NCI-H2171 treated with DMSO at 0.1 percent for 48 hours (cell line): ENCODE measurements at places on chromosomes 16 and 17.

- DNase-seq, result no peak
Observed at GRCh38 chr16:1953734-1954133, 755 bp downstream of the RPL3L start.

- no peak for DNase-seq
Observed at GRCh38 chr16:22648941-22649340, 138.2 kb downstream of the NPIPB5 start.

DNA sequence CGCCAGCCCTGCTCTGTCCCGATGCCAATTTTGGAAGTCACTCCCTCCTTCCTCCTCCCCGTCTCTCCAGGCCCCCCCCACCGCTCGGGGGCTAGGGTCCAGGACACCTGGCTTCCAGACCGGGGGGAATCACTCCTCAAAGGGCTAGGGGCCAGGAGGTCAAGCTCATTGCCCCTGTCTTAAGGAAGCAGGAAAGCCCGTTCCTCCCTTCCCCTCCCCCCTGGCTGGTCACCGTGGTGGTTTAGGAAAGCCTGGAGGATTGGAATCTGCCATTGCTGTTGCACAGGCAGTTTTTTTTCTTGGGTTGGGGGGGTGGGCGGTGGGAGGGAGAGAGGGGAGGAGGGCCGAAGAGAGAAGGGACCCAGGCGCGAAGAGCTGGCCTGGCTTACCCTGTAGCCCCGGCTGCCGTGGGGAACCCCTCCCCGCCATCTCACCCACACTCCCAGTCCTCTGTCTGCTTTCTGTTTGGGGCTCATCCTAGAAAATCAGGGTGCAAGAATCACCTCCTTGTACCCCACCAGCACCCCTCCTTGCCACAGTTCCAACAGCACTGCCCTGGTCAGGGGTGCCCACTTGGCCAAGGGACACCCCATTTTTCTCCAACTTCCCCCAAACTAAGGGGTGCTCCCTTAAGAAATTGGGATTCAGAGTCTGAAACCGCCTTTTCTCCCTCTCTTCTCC is 2.9 kb upstream of the BCL6B start:
- peak; percentile 36 for DNase-seq

DNA sequence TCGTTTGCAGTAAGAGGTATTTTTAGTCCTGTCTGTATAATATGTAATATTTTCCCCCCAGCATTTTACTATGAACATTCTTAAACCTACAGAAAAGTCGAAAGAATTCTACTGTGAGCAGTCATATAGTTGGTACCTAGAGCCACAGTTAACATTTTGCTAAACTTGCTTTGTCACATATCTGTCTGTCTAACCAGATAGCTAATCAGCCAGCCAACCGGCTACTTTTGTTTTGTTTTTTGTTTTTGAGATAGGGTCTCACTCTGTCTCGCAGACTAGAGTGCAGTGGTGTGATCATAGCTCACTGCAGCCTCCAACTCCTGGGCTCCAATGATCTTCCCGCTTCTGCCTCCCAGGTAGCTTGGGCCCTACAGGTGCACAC is 73.3 kb downstream of the ABCC1 start:
- no peak for DNase-seq

DNA sequence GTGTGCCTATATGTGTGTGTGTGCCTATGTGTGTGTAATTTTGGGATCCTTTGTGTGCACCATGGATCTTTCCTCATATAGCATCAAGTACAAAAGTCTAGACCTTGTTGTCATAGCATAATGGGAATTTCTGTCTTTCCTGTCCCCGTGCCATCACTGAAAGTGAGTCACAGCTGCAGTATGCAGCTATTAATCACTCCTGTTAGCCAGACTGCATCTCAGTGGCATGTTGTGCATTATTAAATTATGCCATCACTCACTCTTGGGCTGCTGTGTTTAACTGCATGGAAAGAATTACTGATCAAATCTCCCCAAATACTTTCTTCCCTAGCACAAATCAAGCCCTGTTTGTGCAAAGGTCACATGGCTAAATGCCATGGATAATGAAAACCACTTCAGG is 92.4 kb downstream of the CBLN1 start:
- DNase-seq, result no peak

- DNase-seq, result peak; percentile 36
Observed at GRCh38 chr16:85402910-85403692, 210.0 kb upstream of the GSE1 start.

DNA sequence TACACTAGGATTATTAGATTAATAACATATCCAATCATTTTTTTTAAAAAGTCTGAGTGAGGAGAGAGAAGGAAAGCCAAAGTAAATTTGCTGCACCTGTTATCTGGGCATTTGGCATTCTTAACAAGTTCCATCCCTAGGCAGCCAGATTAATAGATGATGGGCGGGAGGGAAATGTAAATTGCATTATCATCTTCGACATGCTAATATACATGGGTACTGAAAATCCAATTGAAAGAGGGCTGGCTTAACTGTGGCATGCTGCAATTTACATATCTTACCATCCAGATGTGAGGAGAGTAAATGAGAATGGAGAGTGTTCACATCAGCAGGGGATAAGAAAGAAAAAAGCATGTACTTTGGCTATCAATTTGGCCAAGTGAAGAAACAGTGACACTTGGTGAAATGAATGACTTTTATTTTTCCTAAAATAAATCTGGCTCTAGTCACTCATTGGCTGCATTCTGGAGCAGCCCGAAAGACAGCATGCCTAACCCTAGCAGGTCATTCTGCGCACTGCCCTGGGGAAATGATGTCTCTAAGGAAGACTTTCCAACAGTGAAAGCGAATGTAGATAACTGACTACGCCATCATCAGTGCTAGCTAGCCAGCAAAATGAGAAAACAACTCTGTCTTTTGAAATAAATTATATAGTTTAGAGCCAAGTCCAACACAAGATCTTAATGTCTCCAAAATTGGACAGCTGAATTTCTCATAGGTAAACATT is 57.9 kb downstream of the HYDIN start:
- DNase-seq, result no peak

DNA sequence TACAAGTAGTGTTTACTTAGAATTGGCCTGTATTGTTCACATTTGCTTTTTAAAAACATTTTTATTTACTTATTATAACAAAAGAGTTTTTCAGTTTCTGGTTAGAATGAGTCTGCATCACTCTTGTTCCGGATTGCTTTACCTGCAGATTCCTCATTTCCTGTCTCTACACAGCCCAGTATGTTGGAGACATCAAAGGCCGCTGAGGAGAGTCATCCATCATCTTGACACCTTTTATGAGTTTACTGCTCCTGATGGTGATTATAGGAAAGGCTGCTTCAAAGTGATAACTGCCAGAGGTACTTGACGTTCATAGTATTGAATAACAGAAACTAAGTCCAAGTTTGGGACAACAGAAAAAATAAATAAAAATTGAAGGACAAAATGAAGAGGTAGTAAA is 490.5 kb upstream of the CA10 start:
- no peak for DNase-seq

- DNase-seq, result no peak
Observed at GRCh38 chr17:79975498-79976134, 60.1 kb downstream of the TBC1D16 start.

GRCh38 chr17:77796176-77796860 is 162.2 kb upstream of the TNRC6C start:
- no peak for DNase-seq

DNA sequence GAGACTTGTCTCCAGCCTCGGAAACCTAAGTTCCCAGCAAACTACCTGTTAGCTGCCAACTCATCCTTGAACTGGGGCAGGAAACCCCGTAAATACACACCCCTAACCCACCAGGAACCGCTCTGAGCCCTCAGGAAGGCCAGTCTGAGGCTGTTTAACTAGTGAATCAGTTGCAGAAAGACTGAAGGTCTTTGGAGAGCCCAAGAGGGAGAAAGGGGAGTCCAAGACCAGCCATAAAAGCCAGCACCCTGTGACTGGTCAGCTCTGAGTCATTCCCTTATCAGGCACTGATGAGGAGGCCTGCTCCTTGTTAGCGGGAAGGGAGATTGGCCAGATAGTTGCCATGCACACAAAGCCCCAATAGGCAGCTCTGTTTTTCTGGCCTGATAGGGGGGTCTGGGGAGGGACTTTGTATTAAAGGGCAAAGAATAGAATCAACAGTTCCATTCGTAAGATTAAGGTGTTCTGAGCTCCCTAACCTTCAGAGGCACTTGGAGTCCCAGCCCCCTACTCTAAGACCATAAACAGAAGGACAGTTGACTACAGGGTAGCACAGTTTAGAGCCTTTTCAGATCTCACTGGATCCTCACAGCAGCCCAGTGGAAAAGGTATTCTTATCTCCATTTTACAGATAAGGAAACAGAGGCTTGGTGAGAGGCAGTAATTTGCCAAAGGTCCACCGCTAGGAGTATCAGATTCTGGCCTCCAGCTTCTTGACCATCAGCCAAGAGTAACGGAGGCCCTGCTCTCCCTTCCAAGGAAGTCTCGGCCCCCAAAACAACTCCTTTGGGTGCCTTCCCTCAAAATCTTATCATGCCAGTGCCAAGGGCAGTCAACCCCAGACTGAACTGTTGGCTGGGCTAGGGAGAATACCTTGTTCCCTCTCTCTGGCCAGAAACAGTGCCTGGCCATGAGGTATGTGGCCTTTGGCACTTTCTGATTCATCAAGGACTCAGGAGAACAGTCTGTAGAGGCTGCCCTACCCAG is 2.2 kb upstream of the KRT19 start:
- DNase-seq, result no peak

GRCh38 chr16:19105891-19106624 is 7.7 kb upstream of the ITPRIPL2 start:
- no peak for DNase-seq

- DNase-seq, result no peak
Observed at GRCh38 chr16:86541560-86541959, 13.5 kb downstream of the MTHFSD start.

GRCh38 chr17:31310886-31311285 is 3.0 kb downstream of the EVI2B start:
- DNase-seq, result no peak

DNA sequence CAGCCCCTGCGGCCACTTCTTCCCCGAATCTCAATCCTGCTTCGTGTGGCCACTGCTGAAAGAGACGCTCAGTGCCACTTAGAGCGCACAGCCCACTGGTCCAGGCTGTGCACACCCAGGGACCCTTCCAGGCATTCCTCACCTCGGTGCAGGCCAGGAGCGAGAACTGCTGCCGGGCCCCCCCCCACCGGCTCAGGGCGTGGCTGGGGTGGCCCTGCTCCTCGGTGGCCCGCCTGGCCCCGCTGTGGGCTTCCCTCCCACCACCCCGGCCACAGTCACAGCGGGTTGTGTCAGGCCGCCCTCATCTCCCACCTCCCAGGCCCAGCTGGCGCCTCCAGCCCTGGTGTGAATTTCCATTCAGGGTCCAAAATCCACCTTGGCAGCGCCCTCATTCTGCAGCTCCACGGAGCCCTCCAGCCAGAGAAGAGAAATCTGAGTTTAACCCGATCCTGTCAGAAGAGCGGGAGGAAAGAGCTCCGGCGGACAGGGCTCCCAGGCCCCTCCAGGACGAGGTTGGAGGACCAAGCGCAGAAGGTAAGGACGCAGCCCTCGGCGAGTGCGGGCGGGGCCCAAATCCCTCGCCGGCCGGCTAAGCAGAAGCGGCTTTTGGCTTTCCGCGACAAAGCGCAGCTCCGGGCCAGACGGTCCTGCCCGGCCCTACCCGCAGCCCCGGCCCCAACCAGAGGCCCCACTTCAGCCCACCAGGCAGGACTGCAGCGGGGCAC is 12.0 kb downstream of the TBC1D16 start:
- no peak for DNase-seq
